ENCODE measurements at places on chromosomes 16 and 17. TPM values are rescaled to one million over a fixed set of nuclear protein-coding genes. Genes with fewer than 3 reads are reported as not detected.

Gene CDC42EP4
- total RNA-seq = 37.7 TPM

Gene KRT33B
- 0.17 TPM for total RNA-seq

DNA sequence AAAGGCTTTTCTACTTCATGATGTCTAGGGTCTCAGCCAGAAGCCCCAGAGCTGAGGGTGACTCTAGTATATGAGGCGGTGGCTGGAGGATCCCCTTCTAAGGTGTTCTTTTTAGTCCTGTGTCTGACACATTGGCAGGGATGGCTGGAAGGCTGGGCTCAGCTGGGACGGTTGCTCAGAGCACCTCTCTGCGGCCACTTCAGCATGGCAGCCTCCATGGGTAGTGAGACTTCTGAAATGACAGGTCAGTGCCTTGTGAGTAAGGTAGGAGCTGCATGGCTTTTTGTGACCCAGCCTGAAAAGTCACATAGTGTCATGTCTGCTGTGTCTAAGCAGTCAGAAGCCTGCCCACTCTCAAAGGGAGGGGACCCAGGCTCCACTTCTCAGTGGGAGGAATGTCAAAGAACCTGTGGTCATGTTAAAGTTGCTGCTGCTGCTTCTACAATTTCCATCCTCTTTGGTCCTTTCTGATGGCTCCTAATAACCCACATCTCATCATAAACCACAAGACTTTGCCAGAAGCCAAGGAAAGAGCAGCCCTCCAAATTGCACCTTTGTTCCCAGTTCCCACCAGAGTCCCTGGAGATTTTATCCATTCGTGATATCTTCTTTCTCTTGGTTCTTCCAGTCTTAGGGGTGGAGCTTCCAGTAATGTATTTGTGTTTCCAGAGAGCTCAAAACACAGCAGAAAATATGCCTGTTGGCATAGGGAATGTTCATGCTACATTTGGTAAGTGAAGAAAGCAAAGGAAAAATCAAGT lies 15.4 kb upstream of the KCNG4 start:
- no peak for DNase-seq

- no peak for DNase-seq
Observed at GRCh38 chr16:22327446-22327775, 30.2 kb downstream of the POLR3E start.

- no peak for DNase-seq
Observed at GRCh38 chr16:12548270-12548983, 255.3 kb downstream of the CPPED1 start.

DNA sequence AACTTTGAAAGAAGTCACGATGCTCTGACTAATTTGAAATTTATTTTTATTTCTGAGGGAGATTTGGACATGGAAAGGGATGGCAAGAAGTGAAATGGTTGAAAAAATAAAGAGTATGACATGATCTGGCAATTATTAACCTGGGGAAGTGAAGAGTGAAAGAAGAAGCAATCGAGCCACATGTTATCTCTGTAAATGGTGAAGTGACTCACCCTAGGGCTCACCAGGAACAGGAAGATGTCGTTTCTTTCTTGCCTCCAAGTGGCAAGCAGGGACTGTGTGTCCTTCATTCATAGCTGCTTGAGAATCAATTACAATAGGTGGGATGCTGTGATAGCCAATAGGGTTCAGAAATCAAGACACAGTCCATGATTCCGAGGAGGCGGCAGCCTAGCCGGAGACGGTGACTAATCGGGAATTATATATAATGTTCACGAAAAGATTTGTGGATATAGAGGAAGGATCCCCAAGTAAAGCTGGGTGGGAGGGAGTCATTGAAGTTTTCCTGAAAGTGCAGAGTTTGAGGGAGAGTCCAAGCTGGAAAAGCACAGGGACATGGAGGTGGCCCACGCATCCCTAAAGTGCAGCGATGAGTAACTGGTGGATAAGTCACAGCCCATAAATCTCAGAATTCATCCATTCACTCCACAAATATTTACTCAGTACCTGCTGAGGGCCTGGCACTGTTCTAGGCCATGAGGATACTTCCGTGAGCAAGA lies 18.2 kb upstream of the KRT20 start:
- DNase-seq = peak; percentile 80

DNA sequence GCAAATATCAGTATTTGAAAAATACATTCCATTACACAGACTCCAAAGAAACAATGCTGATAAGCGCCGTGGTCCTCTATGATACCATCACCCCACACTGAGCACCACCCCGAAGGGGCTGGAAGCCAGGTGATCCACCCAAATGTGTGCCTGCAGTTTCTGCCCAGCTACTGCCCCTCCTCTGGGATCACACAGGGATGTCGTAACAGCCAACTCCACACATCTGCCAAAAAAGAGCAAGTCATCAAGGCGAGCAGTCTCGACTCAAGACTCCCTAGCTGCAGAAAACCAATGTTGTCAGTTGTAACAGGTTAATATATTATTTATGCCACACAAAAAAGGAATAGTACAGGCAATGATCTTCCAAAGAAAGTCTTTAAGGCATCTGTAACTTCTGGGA lies 21.0 kb downstream of the CYB5D2 start:
- peak; percentile 67 for DNase-seq

Gene CD7
- not detected for total RNA-seq

- no peak for DNase-seq
Observed at GRCh38 chr16:89122322-89122851, 28.7 kb downstream of the ACSF3 start.

DNA sequence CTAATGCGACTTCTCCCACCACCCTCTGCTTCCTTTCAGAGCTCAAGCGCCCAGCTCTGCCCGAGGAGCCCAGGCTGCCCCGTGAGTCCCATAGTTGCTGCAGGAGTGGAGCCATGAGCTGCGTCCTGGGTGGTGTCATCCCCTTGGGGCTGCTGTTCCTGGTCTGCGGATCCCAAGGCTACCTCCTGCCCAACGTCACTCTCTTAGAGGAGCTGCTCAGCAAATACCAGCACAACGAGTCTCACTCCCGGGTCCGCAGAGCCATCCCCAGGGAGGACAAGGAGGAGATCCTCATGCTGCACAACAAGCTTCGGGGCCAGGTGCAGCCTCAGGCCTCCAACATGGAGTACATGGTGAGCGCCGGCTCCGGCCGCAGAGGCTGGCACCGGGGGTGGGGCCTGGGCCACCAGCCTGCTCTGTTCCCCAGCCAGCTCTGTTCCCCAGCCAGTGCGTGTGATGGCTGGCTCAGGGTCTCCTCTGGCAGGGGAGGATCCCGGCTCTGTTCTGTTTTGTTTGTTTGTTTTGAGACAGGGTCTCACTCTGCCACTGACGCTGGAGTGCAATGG lies 18.7 kb downstream of the CRISPLD2 start:
- DNase-seq = no peak

GRCh38 chr16:47873434-47873833 lies 282.4 kb downstream of the ABCC12 start:
- no peak for DNase-seq

Gene DRC7
- total RNA-seq = not detected

DNA sequence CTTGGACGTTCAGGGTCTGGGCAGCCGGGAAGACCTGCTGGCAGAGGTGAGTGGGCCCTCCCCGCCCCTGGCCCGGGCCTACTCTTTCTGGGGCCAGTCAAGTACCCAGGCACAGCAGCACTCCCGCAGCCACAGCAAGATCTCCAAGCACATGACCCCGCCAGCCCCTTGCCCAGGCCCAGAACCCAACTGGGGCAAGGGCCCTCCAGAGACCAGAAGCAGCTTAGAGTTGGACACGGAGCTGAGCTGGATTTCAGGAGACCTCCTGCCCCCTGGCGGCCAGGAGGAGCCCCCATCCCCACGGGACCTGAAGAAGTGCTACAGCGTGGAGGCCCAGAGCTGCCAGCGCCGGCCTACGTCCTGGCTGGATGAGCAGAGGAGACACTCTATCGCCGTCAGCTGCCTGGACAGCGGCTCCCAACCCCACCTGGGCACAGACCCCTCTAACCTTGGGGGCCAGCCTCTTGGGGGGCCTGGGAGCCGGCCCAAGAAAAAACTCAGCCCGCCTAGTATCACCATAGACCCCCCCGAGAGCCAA lies 8.6 kb upstream of the ABCC3 start:
- peak; percentile 73 for DNase-seq

Gene RBBP6
- 13.6 TPM for total RNA-seq

Gene CBFB
- total RNA-seq = 22.5 TPM

DNA sequence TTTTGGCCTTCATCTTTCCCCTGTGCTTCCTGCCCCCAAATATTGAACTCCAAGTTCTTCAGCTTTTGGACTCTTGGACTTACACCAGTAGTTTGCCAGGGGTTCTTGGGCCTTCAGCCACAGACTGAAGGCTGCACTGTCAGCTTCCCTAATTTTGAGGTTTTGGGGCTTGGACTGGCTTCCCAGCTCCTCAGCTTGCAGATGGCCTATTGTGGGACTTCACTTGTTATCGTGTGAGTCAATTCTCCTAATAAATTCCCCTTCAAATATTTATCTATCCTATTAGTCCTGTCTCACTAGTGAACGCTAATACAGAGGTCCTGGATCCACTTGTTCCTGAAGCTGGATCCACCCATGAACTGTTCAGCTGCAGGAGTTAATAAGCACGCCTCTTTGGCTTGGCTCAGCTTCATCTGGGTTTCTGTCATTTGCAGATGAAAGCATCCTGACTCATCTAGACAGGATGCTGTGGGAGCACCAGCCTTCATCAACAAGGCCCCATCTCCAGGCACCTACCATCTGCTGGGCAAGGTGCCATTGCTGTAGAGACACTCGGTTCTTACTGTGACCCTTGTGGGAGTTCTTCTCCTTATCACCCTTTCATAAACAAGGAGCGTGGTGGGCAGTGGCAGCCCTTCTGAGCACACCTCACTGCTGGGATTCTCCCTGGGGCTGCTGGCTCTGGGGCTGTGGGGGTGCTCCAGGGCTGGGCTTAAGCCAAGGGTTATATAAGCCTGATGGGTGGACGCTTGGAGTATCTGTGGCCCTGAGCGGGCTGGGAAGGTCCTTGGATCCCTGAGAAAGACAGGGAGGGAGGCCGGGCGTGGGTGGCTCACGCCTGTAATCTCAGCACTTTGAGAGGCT lies 23.1 kb downstream of the LAT start:
- peak; percentile 79 for DNase-seq

Gene MILR1
- total RNA-seq = 5.6 TPM

Gene IL21R
- total RNA-seq = 0.33 TPM

DNA sequence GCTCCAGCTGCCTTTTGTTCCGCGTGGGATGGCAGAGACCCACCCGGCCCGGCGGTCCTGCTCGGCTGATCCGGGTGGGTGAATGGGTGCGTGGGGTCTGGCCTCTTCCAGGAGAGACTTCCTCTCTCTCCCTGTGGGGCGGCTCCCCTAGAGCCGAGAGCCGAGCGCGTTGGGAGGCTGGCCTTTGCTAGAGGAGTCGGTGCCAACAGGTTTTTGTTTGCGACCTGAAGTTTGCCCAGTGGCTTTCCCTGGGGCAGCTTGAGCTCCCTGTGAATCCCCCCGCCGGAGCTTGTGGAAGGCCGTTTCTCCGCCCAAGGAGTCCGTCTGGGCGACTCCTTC lies 970 bp downstream of the EPN2 start:
- DNase-seq = peak; percentile 33

- DNase-seq = no peak
Observed at GRCh38 chr16:67254801-67255552, 6.2 kb downstream of the SLC9A5 start.

DNA sequence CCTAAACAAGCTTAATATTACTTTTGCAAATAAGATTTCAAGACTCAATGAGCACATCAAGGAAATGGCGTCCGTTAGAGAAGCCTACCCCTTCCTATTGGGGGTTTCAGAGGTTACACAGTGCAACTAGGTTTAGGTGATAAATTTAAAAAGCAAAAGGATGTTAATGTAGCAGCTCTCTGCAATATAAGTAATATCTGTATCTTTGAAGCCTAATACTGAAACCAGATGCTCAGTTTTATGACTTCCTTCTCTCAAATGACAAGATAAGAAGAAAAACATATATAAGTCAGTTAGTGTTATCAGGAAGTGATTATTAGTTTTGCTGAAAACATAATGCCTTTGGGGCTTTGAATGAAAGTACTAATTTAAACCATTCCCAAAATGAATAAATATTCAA lies 54.3 kb upstream of the MED13 start:
- no peak for DNase-seq

- DNase-seq = no peak
Observed at GRCh38 chr16:88375996-88376834, 6.5 kb upstream of the ZNF469 start.

Gene PIRT
- not detected for total RNA-seq

- DNase-seq = no peak
Observed at GRCh38 chr17:50312308-50312707, 33.6 kb upstream of the XYLT2 start.

GRCh38 chr16:14248791-14249190 lies 177.7 kb downstream of the MRTFB start:
- DNase-seq = no peak

DNA sequence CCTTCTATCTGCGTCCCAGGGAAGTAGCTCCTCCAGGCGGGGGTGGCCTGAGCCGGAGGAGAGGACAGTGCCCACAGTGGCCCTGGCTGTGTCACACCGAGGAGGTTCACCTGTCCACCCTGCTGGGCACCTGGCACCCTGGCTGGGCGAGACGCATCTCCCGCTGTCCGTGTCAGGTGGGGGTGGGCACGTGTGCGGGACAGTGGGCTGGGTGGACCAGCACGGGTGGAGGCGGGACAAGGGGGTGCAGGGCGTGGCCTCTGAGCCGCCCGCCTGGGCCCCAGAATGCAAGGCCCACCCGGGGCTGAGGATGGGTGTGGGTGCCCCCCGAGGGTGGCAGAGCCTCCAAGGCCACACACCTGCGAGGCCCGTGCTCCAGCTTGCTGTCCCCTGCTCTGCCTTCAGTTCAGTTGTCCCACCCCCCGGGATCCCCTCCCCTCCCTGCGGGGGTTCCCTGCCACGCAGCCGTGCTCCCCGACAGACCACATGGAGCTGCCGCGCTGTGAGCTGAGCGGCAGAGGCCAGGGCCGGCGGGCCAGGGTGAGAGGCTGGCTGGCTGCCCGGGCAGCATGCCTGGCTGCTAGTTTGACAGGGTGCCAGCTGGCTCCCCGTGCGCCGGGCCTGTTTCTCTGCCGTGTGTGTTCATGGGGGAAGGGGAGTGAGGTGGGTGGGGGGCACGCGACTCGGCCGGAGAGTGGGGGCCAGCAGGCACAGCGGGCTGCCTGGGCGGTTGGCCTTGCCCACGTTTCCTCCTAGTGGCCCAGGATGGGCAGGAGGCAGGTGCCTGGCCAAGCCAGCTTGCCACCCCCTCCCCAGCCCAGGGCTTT lies 33.9 kb downstream of the BAHCC1 start:
- peak; percentile 88 for DNase-seq

Gene NEUROD2
- not detected for total RNA-seq
